ENCODE measurements at places on chromosomes 6 and 20.
A peak's percentile ranks its signal among the peaks of the same experiment; 100 is the strongest.

GRCh38 chr6:29633534-29633905 is 537 bp upstream of the GABBR1 start:
- peak overlapping the region; percentile 83 for H3K4me3 ChIP-seq
- H3K27me3 ChIP-seq, result peaks cover 30% of the 10 kb centered on the region
- H3K27ac ChIP-seq, result peak overlapping the region; percentile 56
- peaks cover 12% of the 10 kb centered on the region for H3K36me3 ChIP-seq
- H3K4me1 ChIP-seq, result peaks cover 39% of the 10 kb centered on the region
- DNase-seq, result no peak

- peaks cover 3% of the 10 kb centered on the region for H3K27me3 ChIP-seq
- no peak overlapping the region for H3K4me3 ChIP-seq
- peak overlapping the region; percentile 24 for H3K27ac ChIP-seq
- peaks cover 39% of the 10 kb centered on the region for H3K4me1 ChIP-seq
- peaks cover 3% of the 10 kb centered on the region for H3K36me3 ChIP-seq
- no peak for DNase-seq
Measured at GRCh38 chr6:131532580-131533039, 40.4 kb upstream of the ARG1 start.

DNA sequence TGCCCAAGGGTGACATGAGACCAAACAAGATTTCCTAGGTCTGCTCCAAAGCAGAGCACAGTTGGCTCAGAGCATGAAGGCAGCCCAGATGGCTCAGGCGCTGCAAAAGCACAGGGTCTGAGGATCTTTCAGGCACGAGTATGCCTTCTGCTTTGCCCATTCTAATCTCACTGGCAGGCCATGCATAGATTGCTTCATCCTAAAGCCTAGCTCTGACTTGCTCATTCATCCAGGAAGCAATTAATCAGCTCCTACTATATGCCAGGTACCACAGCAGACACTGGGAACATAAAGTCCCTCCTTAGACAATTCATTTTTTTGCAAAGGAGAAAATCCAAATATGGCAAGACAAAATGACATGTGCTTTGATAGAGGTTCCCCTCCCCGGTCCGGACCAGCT is 31.2 kb downstream of the GPLD1 start:
- no peak overlapping the region for H3K4me3 ChIP-seq
- no peaks in the 10 kb centered on the region for H3K36me3 ChIP-seq
- DNase-seq, result no peak
- H3K27ac ChIP-seq, result no peak overlapping the region
- H3K27me3 ChIP-seq, result peaks cover 3% of the 10 kb centered on the region
- no peaks in the 10 kb centered on the region for H3K4me1 ChIP-seq

DNA sequence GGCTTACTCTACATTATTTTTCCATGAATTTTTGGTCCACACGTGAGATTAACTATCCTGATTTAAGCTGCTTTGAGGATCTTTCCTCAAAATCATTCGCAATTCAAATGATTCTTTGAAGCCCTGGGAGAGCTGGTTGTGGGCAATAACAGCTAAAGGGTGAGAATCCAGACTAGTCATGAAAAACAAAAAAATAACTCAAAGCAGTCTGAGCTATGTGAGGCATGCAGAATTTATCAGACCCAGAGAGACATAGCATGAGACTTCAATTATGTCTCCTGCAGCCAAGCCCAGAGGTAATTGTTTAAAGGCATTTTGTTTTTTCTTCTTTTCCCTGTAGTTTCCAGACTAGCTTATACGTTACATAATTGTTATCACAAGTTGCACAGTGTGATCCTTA is 517.3 kb upstream of the PTCHD4 start:
- no peaks in the 10 kb centered on the region for H3K27me3 ChIP-seq
- no peak overlapping the region for H3K4me3 ChIP-seq
- no peaks in the 10 kb centered on the region for H3K36me3 ChIP-seq
- no peak for DNase-seq
- no peaks in the 10 kb centered on the region for H3K4me1 ChIP-seq

DNA sequence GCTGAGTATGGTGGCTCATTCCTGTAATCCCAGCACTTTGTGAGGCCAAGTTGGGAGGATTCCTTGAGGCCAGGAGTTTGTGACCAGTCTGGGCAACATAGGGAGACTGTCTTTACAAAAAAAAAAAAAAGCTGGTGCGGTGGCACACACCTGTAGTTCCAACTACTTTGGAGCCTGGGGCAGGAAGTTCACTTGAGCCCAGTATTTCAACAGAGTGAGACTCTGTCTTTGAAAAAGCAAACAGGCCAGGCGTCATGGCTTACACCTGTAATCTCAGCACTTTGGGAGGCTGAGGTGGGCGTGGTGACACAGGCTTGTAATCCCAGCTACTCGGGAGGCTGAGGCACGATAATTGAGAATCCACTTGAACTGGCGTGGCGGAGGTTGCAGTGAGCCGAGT is 28.7 kb downstream of the MYBL2 start:
- H3K4me1 ChIP-seq, result peaks cover 12% of the 10 kb centered on the region
- H3K36me3 ChIP-seq, result peaks cover 28% of the 10 kb centered on the region
- H3K4me3 ChIP-seq, result no peak overlapping the region
- DNase-seq, result no peak

GRCh38 chr6:70369332-70369950 is 43.9 kb upstream of the FAM135A start:
- H3K4me1 ChIP-seq, result no peaks in the 10 kb centered on the region
- peaks cover 24% of the 10 kb centered on the region for H3K27me3 ChIP-seq
- no peak overlapping the region for H3K27ac ChIP-seq
- no peaks in the 10 kb centered on the region for H3K36me3 ChIP-seq
- H3K4me3 ChIP-seq, result no peak overlapping the region

- peak overlapping the region; percentile 29 for H3K27ac ChIP-seq
- H3K36me3 ChIP-seq, result peaks cover 20% of the 10 kb centered on the region
- DNase-seq, result no peak
- peaks cover 71% of the 10 kb centered on the region for H3K4me1 ChIP-seq
- peaks cover 2% of the 10 kb centered on the region for H3K27me3 ChIP-seq
Measured at GRCh38 chr6:90190131-90190530, 106.5 kb downstream of the BACH2 start.

DNA sequence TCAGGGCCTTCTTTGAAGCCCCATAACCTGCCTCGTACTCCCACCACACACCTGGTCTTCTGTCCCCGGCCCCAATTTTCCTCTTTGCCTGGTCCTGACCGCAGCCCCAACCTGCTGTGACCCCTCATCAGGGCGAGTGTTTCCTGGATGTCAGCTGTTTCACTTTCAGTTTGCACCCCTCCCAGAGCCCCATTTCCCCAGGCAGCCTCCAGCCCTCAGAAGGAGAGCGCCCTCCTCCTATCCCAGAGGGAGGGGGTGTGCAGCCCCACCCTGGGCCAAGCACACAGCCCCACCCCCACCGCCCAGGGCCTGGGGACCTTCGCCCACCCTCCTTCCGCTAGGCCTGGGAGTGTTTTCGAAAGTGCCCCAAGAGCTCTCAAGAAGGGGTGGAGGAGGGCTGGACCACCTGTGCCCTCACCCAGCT is 1.5 kb downstream of the BAK1 start:
- peak overlapping the region; percentile 90 for H3K4me3 ChIP-seq
- peaks cover 35% of the 10 kb centered on the region for H3K4me1 ChIP-seq
- peak overlapping the region; percentile 90 for H3K27ac ChIP-seq
- H3K27me3 ChIP-seq, result no peaks in the 10 kb centered on the region
- peaks cover 31% of the 10 kb centered on the region for H3K36me3 ChIP-seq
- peak; percentile 65 for DNase-seq

DNA sequence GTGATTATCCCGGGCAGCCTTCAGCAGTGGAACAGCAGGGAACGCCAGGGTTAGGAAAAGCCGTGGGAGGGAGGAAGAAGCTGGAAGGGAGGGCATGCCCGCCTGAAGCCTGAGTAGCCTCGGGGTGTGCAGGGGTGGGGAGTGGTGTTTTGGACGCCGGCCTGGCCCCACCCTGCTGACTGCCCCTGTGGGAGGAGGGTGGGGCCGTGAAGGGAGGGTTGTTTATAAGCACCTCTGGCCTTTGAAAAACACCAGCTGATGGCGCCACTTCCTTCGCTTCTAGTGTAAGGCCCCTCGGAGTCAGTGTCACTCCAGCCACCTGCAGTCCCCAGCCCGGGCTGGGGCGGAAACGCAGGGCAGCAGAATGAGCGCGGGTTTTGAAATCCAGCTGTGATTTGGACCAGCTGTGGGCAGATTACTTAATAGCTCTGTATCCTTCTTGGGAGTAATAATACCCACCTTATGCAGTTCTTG is 52.8 kb upstream of the BMP6 start:
- DNase-seq, result no peak
- H3K27me3 ChIP-seq, result no peaks in the 10 kb centered on the region
- H3K4me3 ChIP-seq, result no peak overlapping the region
- no peak overlapping the region for H3K27ac ChIP-seq
- no peaks in the 10 kb centered on the region for H3K36me3 ChIP-seq

- DNase-seq, result no peak
- no peaks in the 10 kb centered on the region for H3K4me1 ChIP-seq
- H3K4me3 ChIP-seq, result no peak overlapping the region
- peaks cover 5% of the 10 kb centered on the region for H3K27me3 ChIP-seq
Measured at GRCh38 chr6:140082867-140083297, 708.4 kb upstream of the CITED2 start.

- DNase-seq, result no peak
- peaks cover 57% of the 10 kb centered on the region for H3K4me1 ChIP-seq
- H3K36me3 ChIP-seq, result peaks cover 25% of the 10 kb centered on the region
- H3K4me3 ChIP-seq, result no peak overlapping the region
- no peaks in the 10 kb centered on the region for H3K27me3 ChIP-seq
- peak overlapping the region; percentile 30 for H3K27ac ChIP-seq
Measured at GRCh38 chr20:17671011-17671410, 11.0 kb downstream of the RRBP1 start.

- no peak for DNase-seq
- H3K4me3 ChIP-seq, result no peak overlapping the region
- H3K27ac ChIP-seq, result peak overlapping the region; percentile 56
- peaks cover 13% of the 10 kb centered on the region for H3K4me1 ChIP-seq
Measured at GRCh38 chr6:72825315-72825911, 203.5 kb downstream of the KCNQ5 start.

Measured in activated T-helper 1 cell treated with anti-CD3 and anti-CD28 coated beads, Interleukin-12 subunit alpha, Interleukin-12 subunit beta, Interleukin-2, Interleukin-4 antibody, amounts not matched to agents 30 ng/mL and 10 ng/mL and 1 ng/mL, durations not matched to agents 14 hours and 24 hours and 36 hours (primary cell).